Activated CD4-positive, CD25-positive, alpha-beta regulatory T cell treated with anti-CD3 and anti-CD28 coated beads, Interleukin-2, amount 50 U/mL, for 72 hours (primary cell): ENCODE measurements at places on chromosomes 1 and 21.

DNA sequence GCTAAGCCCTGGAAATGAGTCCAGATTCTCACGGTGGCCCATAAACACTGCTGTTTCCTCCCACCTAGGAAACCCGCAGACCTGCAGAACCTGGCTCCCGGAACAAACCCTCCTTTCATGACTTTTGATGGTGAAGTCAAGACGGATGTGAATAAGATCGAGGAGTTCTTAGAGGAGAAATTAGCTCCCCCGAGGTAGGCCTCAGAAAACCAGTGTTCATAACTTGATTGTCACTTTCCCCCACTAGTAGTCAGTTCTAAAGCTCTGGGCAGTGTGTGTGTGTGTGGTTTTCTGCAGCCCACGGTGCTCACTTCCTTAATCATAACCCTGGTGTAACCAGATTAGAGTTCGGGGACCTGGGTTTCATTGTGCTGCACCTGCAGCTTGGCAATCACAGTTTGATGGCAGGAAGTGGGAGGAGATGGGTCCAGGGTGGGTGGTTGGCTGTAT is 39.1 kb downstream of the CLIC6 start:
- no peak for DNase-seq

DNA sequence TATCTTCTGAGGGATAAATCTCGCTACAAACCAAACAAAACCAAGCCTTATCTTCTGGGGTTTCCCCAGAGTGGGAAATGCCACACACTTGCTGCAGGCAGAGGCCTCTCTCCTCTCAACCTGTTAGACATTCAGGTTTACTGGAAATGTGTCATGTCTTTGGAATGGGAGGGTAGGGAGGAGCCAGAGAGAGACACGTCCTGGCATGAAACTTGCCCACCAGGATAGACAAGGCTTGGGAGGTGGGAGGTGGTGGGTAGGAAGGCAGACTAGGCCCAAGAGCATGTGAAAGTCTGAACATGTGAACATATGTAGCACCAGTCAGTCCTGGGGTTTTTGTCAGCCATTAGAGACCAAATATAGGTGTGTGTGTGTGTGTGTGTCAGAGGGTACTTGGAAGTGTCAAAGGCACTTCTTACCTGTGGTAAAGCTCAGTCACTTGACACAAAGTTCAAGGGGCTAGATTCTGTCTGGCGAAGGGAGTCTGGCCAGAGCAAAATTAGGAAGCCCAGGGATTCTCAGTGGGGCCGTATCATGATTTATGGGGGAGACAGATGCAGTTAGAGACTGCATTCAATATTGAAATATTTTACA is 32.4 kb upstream of the PIGC start:
- DNase-seq = no peak

GRCh38 chr1:22341791-22342605 is 109.7 kb upstream of the ZBTB40 start:
- no peak for DNase-seq

- DNase-seq = no peak
These were observed 151.0 kb downstream of the ST6GALNAC3 start for GRCh38 chr1:76225526-76225925.

- DNase-seq = peak; percentile 40
These were observed at the start of gene WNT2B for GRCh38 chr1:112508278-112509004. WNT2B (plus strand) TSS chr1:112508965; CDS start chr1:112509263, 298 bp downstream.

GRCh38 chr1:119549719-119550132 is 42.7 kb downstream of the HSD3B1 start:
- DNase-seq = no peak

DNA sequence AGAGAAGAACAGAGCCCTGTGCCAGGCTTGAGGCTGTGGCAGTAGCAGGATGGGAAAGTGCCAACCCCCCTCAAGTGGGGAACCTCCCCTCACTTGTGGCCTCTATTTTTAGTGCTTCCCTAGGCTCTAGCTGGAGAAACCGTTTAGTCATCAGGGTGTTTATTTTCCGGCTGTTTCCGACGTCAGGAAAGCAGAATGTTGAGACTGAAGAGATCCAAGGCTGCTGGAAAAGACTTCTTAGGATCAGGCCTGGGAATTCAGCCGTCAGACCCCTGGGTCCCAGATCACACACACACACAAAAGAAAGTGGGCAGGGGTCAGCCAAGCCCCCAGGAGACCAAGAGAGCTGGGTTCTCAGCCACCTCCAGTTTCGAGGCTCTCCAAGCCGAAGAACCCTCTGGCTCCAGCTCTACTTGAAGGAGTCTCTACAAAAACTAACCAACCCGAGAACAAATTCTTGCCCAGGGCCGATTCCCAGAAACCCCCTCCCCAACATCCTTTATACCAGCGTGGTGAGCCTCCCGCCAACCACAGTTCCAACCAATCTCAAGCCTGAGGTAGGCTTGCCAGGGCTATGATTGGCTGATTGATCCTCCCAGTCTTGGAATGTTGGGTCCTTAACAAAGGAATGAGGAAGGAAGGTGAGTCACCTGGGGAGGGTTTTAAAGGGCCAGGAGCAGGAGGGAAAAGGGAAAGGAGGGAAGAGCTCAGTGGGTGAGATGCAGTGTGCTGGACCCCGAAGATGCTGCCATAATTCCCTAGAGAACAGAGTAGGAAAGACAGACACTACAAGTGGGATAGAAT is 2.5 kb upstream of the MEF2D start:
- DNase-seq = no peak
